ENCODE measurements at places on chromosomes 6 and 20.

GRCh38 chr6:135261872-135262725 is 81.0 kb downstream of the MYB start:
- DNase-seq = no peak

DNA sequence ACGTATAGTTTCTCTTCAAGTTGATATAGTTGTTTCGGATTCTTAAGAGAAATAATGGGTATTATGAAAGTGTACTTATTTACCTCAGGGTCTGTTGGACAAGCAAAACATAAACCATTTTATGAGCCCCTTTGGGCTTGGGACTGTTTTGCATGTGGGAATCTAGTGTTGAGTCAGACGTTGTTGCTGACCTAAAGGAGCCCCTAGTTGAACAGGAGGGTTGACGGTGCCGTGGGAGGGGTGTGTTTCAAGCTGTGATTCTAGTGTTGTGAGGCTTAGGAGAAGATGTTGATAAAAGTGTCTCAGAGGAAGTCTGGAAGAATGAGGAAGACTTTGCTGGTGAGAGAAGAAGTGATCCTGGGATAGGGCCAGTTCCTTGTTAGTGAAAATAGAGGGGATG is 140.0 kb downstream of the ARID1B start:
- DNase-seq = peak; percentile 12

DNA sequence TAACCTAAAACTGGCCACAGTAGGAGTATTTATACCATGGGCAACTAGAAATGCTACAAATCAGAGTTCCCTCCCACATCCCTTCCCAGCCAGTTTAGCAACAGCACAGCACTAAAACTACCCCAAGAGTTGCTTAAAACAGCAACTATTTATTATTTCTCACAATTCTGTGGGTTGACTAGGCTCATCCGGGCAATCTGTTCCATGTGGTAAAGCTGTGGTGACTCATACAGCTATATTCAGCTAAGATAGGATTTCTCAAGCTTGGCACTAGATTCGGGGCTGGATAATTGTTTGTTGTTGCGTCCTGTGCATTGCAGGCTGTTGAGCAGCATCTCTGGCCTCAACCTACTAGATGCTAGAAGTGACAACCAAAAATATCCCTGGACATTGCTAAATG is 8.6 kb upstream of the HECA start:
- peak; percentile 94 for DNase-seq

DNA sequence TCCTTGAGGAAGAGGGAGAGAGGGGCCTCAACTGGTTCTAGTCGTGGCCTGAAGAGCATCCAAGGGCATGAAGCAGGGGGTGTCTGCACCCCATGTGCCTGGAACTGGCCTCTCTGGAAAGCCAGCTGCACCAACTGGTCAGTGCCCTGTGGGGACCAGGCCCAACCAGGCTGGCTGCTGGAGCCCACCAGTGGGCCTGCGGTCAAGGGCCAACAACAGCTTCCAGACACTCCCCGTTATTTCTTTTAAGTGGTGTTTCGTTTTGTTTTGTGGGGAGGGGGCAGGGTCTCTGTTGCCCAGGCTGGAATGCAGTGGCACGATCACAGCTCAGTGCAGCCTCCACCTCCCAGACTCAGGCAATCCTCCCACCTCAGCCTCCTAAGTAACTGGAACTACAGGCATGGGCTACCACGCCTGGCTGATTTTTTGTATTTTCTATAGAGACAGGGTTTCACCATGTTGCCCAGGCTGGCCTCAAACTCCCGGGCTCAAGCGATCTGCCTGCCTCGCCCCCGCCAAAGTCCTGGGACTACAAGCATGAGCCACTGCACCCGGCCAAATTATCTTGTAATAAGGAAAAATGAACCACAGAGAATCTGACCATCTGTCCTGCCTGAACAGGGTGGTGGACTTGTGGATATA is 11.9 kb upstream of the C20orf144 start:
- no peak for DNase-seq

DNA sequence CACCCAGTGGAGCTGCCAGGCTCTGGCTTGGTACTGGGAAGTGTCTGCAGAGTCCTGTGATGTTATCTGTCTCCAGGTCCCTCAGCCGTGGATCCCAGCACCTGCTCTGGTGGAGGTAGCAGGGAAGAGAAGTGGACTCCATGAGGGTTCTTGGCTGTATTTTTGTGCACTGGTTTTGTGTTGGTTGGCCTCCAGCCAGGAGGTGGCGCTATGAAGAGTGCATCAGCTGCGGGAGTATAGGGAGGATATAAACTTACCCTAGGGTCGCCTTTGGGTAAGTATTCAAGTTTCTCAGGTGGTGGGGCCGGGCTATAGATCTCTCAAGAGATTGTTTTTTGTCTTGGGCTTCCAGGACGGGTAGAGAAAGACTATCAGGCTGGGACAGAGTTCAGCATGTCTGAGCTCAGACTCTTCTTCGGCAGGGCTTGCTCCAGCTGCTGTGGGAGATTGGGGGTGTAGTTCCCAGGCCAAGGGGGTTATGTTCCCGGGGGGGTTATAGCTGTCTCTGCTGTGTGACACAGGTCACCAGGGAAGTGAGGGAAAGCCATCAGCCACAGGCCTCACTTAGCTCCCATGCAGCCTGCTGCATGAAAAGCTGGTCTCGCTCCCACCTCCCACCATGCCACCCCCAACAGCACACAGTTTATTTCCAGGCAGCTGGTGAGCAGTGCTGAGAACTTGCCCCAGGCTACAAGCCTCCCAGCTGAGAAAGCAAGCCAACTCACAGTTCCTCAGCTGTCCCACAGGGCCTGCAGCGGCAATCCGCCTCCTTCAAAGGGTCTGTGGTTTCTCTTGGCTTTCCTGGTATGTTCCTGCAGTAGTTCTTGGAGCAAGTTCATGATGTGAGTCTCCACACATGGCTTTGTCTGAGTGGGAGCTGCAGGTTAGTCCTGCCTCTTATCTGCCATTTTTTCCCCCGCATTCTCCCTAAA is 115.7 kb downstream of the AIG1 start:
- peak; percentile 91 for DNase-seq

DNA sequence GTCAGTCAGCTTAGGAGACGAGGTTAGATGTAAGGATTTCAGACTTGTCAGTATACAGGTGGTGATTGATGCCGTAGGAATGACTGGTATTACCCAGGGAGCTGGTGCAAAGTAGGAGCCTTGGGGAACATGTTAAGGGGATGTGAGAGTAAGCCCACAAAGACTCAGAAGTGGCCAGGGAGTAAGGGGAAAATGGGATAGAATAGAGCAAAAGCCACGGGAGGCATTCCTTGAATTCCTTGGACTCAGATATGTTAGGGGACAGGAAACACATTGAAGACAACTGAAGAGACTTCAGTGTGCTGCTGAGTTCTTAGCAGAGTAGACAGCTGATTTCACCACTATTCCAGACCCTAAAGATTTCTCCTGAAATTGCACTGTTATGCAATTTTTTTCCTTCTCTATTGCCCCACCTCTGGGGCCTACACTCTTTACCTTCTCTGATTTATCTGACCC is 1.2 kb upstream of the ACAT2 start:
- peak; percentile 64 for DNase-seq

DNA sequence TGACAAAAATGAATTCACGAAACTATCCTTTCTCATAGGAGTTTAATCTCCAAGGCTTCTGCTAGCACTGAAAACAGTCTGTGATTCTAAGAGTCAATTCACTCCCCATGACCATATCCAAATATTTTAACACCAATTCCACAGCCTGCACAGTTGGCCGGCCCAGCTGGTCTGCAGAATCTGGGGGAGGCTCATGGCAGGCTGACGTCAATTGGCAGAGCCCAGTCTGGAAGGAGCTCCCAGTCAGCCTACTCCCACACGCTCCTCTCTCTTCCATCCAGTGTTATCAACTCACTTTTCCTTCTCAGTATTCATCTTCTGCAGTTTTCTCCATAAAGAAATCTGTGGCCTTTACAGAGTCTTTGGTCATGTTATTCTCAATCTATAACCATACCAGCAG is 111.0 kb downstream of the TBXT start:
- no peak for DNase-seq

- DNase-seq = no peak
These were observed 48.5 kb downstream of the FNDC1 start for GRCh38 chr6:159217595-159218275.

DNA sequence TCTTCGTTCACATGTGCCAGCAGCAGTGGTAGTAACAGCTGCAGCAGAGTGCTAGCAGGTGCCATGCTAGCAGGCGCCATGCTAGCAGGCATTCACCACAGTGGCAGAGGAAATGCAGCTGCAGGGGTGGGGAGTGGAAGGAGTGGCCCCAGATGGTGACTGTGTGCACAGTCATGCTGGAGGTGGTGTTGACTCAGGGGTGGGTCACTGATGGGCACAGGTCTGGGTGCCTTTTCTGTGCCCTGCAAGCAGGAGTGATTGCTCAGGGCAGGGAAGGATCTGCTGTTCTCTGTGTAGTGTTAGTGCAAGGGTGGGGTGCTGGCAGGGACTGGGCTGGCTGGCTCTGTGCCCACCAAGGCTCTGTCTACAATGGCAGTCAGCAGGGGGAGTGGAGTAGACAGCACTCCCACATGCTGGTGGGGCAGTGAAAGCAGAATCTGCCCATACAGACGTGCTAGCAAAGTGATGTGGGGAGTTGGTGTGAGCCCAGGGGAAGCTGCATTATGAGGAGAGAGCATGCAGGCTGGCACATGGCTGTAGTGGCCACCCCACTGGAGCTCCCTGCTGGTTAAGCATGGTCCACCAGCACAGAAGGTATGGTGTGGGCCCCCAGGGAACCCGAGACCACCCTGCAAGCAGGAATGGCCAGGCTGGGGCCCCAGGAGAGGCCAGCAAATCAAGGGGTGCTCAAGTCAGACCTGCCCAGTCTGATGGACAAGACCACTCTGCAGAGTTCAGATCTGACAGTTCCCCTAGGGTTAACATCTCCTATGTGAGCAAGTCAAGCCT is 11.4 kb upstream of the TSPYL4 start:
- DNase-seq = no peak

DNA sequence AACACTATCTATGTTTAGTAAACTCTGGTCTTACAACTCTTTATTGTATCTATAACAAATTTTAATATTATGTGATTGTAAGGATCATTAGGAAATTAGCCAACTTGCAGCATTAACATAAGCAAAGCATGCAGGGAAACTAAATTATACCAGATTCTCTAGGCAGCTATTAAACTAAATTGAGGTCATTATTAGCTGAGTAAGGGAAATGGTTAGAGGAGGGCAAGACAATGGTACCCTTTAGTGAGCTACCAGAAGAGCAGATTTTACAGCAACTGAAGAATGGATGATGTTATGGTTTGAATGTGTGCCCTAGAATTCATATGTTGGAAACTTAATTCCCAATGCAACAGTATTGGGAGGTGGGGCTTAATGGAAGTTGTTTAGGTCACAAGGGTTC is 79.1 kb downstream of the SMPDL3A start:
- no peak for DNase-seq

DNA sequence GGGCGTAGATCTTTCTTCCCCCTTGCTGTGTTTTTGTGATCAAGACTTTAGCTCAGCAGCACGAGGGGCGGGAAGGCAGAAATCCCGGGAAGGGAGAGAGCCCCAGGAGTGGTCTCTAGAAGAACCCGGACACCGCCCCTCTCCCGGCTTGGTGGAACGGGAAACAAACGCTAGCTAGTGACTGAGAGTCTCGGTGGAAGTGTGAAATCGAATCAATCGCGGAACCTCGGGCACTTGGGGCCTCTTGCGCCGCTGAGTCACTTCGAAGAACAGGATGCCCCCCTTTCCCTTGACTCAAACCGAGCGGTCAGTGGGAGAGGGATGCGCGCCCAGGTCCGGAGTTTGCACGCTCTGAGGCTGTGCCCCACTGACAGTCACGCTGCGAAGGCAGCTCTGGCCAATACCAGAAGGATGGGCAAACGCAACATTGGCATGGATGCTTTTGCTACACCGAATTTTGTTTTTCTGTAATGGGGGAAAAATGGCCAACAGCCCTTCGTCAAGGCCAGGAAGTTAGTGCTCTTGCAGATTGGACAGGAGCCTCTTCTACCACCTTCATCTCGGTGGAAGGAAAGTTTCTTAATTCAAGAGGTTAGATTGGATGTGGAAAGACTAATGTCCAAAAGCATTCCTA is 1.6 kb upstream of the OLIG3 start:
- DNase-seq = no peak

DNA sequence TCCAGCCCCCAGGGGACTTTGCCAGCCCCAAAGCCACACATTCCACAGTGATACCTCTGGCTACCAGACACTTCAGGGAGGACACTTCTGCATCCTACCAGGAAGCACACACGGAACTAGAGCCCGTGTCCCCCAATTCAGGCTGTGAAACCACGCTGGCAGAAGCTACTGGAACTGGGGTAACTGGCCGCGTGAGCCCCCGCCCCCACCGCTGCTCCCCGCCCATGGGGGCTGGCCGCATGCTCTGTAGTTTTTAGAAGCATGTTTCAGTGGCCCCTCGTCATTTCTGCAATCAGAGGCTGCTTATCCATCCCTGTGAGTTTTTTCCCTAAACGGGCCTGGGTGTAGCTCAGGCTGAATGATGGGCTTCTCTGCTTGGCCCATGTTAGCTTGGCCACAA is 28.7 kb upstream of the AAR2 start:
- no peak for DNase-seq

DNA sequence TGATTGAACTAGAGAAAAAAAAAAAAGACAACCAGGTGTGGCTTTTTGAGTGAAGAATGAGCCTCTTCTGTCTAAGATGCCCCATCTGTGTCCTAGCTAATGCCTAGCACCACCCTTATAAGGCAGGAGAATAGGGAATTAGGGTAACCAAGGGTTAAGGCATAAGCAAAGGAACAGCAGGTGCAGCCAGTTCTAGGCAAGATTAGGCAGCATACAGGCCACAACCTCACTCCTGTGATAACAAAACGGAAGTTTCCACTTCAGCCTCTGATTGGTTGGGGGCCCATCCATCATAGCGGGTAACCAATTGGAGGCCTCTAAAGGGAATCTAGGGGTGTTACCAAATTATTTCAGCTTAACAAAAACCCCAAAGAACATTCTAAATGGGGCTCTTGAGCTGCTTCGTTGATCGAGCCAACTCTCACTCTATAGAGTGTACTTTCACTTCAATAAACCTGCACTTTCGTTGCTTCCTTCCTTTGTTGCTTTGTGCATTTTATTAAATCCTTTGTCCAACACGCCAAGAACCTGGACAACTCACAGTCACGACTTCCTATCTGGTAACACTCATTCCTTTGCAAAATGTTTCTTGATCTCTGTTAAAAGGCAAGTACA is 61.9 kb upstream of the TAGAP start:
- peak; percentile 50 for DNase-seq

Measured in mesenchymal stem cell (in vitro differentiated cells and primary cell).